ENCODE measurements at places on chromosomes 13 and 19.

DNA sequence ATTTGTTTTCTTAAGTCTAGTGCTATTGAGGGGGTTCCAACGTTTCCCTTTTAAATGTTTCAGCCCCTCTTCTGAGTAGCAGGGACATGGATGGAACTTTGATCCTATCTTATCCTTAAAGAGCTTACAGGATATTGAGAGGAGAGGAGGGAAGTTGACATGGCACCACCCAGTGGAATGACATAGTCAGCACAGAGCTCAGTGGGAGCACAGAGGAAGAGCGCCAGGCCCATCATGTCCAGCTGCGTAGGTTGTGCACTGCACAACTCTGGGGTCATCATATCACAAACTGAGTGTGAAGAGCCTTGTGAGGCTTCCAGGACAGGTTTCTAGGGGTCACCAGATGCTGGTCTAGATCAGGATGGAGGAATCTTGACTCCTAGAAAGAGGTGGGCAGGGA lies 4.6 kb upstream of the CDC42EP5 start:
- H3K4me3 ChIP-seq = no peak overlapping the region
- H3K36me3 ChIP-seq = no peaks in the 10 kb centered on the region
- no peak overlapping the region for H3K27ac ChIP-seq
- no peak for DNase-seq
- H3K4me1 ChIP-seq = peaks cover 30% of the 10 kb centered on the region

- no peak overlapping the region for H3K27ac ChIP-seq
- H3K27me3 ChIP-seq = no peaks in the 10 kb centered on the region
- no peak for DNase-seq
- peaks cover 11% of the 10 kb centered on the region for H3K36me3 ChIP-seq
- H3K4me3 ChIP-seq = no peak overlapping the region
Measured at GRCh38 chr13:73820688-73821087, 313.5 kb downstream of the KLF12 start.

DNA sequence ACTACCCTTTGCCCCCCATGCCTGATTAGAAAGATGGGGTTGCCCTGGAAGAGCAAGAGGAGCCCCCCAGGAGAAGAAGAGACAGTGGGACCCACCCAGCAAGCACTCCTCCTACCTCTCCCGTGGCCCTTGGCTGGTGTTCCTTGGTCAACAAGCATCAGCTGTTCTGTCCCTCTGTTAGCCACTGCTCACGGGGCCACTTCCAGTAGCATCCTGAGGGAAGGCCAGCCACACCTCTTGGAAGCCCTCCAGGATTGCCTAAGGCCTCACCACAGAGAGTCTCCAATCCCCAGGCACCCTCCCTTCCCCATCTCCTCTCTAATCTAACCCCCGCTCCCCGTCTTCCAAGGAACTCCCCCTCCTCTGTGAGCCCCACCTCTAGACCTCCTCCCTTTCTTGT lies 15.1 kb upstream of the DPP9 start:
- H3K27ac ChIP-seq = no peak overlapping the region
- H3K36me3 ChIP-seq = no peaks in the 10 kb centered on the region
- peaks cover 10% of the 10 kb centered on the region for H3K27me3 ChIP-seq
- H3K4me1 ChIP-seq = no peaks in the 10 kb centered on the region
- DNase-seq = no peak

DNA sequence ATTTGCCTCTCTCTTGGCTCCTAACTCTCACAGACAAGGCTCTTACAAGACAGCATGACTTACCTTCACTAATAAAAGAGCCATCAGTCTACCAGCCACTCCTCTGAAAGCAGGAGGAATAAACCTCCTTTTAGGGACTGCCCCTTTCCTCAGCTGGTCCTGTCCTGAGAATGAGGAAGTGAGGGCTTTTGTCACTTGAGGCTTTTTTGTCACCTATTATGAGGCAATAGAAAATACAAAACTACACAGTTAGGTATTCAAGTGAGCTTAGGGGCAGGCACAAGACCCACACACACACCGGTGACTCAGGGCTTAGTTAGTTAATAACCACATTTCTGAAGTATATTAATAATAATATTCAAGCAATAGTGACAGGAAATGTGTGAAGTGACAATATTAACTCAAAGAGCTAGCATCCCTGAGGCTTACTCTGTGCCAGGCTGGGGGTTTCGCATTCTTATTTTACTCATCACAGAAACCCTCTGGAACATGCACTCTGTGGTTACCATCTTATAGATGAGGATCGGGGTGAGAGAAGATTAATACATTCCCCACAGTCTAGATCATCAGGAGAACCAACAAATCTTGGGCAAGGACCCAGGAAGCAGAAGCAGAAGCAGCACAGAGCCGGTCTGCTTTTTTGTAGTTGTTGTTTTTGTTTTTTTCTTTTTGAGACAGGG lies 379.9 kb downstream of the LIG4 start:
- DNase-seq = no peak
- H3K27me3 ChIP-seq = peaks cover 15% of the 10 kb centered on the region
- H3K27ac ChIP-seq = peak overlapping the region; percentile 4
- H3K4me1 ChIP-seq = no peaks in the 10 kb centered on the region
- H3K36me3 ChIP-seq = no peaks in the 10 kb centered on the region

GRCh38 chr13:63345835-63346234 lies 1930.2 kb upstream of the PCDH20 start:
- H3K4me3 ChIP-seq = no peak overlapping the region
- no peak for DNase-seq
- H3K36me3 ChIP-seq = no peaks in the 10 kb centered on the region
- H3K4me1 ChIP-seq = no peaks in the 10 kb centered on the region

DNA sequence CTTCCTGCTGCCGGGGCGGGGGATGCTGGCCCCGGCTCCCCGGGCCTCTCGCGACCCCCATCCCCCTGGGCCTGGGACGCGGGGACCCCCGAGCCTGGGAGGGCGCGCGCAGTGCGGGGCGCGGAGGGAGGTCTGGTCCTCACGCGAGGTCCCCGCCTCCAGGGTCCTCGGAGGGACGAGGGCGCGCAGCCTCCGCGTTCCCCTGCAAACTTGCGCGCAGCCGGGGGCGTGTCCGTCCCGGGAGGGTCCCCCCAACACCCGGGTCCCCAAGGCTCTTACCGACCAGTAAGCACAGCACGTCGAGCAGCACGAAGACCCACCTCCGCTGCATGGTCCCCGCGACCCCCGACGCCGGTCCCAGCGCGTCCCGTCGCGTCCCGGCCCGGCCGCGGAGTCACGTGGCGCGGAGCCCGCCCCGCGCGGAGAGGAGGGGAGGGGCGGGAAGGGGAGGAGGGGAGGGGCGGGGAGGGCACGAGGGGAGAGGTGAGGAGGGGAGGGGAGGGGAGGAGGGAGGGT lies at the start of gene PLPP2:
TSS of gene PLPP2 (minus strand) at position 398 of the 516 bp plus-strand sequence. CDS start at position 331, 67 bp downstream.
- peak within 1 kb of the TSS; percentile 77 for H3K4me3 ChIP-seq
- H3K4me1 ChIP-seq = peaks cover 20% of the 10 kb centered on the region
- DNase-seq = no peak
- no peaks in the 10 kb centered on the region for H3K36me3 ChIP-seq
- peaks cover 68% of the 10 kb centered on the region for H3K27me3 ChIP-seq

DNA sequence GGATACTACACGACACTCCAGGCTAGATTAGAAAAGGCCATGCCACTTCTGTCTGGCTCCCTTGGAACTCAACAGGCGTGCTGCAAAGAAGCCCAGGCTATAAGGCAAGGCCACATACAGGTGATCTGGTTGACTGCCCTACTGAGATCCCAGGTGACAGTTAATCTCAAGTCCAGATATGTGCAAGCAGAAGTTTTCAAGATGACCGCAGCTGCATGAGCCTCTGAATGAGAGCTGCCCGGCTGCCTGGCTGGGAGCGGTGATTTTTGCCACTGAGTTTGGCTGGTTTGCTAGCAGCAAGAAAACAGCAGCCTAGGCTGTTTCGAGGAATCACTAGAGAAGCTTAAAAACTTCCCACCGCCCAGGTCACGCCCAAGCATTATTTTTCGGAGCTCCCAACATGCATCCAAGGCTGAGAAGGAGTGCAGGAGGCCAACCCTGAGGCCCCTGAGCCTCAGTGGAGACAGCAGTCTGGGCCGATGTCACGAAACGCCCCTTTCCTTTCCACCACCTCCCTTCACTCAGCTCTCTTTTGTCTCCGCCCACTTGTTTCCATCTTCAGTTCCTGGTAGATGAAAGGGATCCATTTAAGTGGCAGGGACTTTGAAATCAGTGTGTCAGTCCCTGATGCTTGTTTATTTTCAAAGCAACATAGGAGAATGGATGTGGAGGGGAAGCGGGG lies 14.0 kb upstream of the URI1 start:
- DNase-seq = peak; percentile 47
- peaks cover 13% of the 10 kb centered on the region for H3K27me3 ChIP-seq
- peaks cover 12% of the 10 kb centered on the region for H3K4me1 ChIP-seq
- H3K4me3 ChIP-seq = no peak overlapping the region

- H3K36me3 ChIP-seq = peaks cover 8% of the 10 kb centered on the region
- H3K27me3 ChIP-seq = peaks cover 79% of the 10 kb centered on the region
- no peak overlapping the region for H3K4me3 ChIP-seq
- no peak overlapping the region for H3K27ac ChIP-seq
- peaks cover 9% of the 10 kb centered on the region for H3K4me1 ChIP-seq
Measured at GRCh38 chr19:4199699-4200293, 17.3 kb downstream of the ANKRD24 start.

GRCh38 chr19:1840541-1841115 lies 7.7 kb downstream of the REXO1 start:
- H3K27me3 ChIP-seq = no peaks in the 10 kb centered on the region
- H3K4me1 ChIP-seq = peaks cover 8% of the 10 kb centered on the region
- no peak overlapping the region for H3K4me3 ChIP-seq
- peak overlapping the region; percentile 59 for H3K27ac ChIP-seq
- H3K36me3 ChIP-seq = no peaks in the 10 kb centered on the region

DNA sequence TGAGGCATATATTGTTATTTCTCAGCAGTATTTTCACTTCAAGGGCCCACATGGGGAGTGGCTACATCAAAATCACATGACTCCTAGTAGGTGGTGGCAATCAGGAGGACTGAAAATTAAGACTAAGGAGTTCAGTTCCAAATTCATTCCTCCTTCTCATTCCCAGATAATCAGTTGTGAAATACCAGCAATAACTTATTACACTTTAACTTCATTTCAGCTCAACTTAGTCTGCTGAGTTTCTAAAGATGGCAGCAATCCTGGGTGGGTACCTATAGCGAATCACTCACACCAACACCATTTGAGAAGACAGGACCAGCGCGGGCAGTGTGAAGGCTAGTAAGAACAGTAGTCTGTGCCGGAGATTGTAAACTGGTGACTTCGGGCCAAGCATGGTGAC lies 63.9 kb upstream of the SLC10A2 start:
- H3K36me3 ChIP-seq = no peaks in the 10 kb centered on the region
- no peak for DNase-seq
- peaks cover 5% of the 10 kb centered on the region for H3K4me1 ChIP-seq

DNA sequence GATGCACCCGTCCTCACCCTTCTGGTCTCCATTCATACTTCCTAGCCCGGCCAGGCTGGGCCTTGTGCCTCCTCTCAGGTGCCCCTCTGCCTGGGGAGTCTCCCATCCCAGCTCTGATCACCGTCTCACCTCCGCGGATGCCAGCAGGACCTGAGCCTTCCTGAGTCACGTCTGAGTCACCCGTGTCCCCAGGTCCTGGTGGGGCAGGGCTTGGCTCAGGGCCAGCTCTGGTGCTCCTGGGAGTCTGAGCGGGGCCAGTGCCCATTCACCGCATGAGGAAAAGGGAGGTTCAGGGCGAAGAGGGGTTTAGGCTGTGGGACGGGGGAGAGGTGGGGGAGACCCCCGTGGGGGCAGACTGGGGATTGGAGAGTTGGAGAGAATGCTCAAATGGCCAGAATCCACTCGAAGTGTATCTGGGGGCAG lies 593 bp downstream of the ATP8B3 start:
- H3K27ac ChIP-seq = no peak overlapping the region
- peaks cover 8% of the 10 kb centered on the region for H3K4me1 ChIP-seq
- DNase-seq = no peak
- peaks cover 5% of the 10 kb centered on the region for H3K27me3 ChIP-seq
